ENCODE measurements at places on chromosomes 7 and 10.

GRCh38 chr10:14751921-14752320 lies 22.8 kb downstream of the FAM107B start:
- no peak for DNase-seq

- DNase-seq, result no peak
These were observed 122.3 kb downstream of the PPP1R3A start for GRCh38 chr7:113796557-113796956.

GRCh38 chr7:77532247-77532646 lies 4.8 kb upstream of the PTPN12 start:
- DNase-seq, result no peak

GRCh38 chr7:150663802-150664494 lies 21.6 kb upstream of the GIMAP2 start:
- peak; percentile 77 for DNase-seq

- no peak for DNase-seq
These were observed 93.8 kb upstream of the MEOX2 start for GRCh38 chr7:15780271-15780670.

DNA sequence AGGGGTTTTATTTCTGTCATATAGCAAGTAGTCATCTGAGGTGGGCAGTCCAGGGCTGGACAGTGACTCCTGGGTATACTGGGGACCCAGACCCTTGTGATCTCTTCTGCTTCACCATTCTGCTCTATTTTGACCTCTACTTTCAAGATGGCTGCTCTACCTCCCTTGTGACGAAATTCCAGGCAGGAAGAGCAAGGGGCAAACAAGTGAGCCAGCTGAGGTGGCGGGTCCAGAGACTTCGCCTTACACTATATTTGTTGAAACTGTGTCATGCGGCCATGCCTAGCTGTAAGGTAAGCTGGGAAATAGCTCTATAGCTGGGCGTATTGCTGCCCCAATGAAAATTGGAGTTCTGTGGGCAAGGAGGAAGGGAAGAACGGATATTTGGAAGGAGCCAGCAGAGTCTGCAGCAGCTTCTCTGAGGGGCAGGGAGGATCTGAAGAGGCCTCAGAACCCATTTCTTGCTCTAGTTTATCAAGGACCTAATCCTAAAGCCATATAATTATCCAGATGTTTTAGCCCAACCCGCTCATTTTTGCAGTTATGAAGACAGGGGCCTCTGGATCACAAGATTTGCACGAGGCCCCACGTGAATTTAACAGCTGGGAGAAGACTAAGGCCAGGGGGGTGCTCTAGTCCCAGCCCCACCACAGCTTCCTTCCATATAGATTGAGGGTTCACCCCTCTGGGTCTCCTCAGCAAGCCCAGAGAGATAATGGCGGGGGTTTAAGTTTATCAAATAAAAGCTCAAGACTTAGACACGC lies 7.7 kb upstream of the CPA1 start:
- no peak for DNase-seq

DNA sequence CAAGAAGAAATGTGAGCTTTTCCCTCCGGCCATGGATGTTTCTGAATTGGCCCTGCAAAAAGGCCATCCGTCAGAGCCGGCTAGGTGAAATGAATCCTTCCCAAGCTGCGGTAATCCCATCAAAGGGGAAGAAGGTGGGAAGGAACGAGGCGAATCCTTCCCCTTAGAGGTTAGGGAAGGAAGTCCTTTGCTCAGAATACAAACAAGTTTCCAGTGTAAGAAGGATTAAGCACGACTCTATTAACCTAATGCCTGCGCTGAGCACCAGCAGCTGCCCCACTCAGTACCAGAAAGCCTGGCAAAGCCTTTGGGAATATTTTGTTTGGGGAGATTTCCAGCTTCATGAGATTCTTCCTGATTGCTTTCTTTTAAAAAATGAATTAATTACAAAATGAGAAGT lies 42.8 kb downstream of the CLRN3 start:
- no peak for DNase-seq

- no peak for DNase-seq
These were observed 24.9 kb upstream of the NOBOX start for GRCh38 chr7:144428431-144428830.

- no peak for DNase-seq
These were observed 218.5 kb upstream of the KLF6 start for GRCh38 chr10:4003348-4003973.

DNA sequence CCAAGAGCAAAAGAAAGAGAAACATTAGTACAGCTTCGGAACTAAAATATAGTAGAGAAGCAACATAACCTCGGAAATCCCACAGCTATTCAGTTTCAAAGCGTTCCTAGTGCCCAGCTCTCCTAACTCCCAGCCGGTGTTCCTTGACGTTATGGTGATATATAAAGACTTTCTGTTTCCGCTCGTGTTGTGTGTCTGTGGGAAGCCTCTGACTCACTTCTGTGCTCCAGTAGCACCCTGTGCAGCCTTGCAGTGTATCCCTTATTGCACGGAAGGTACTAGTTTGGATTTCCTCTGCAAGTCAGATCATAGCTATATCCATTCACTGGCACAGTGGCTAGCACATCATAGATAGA lies 535 bp downstream of the ASAH2B start:
- DNase-seq, result peak; percentile 32

GRCh38 chr10:118467200-118467599 lies 125.1 kb upstream of the FAM204A start:
- no peak for DNase-seq

GRCh38 chr7:103574576-103574975 lies 128.6 kb upstream of the SLC26A5 start:
- DNase-seq, result no peak

DNA sequence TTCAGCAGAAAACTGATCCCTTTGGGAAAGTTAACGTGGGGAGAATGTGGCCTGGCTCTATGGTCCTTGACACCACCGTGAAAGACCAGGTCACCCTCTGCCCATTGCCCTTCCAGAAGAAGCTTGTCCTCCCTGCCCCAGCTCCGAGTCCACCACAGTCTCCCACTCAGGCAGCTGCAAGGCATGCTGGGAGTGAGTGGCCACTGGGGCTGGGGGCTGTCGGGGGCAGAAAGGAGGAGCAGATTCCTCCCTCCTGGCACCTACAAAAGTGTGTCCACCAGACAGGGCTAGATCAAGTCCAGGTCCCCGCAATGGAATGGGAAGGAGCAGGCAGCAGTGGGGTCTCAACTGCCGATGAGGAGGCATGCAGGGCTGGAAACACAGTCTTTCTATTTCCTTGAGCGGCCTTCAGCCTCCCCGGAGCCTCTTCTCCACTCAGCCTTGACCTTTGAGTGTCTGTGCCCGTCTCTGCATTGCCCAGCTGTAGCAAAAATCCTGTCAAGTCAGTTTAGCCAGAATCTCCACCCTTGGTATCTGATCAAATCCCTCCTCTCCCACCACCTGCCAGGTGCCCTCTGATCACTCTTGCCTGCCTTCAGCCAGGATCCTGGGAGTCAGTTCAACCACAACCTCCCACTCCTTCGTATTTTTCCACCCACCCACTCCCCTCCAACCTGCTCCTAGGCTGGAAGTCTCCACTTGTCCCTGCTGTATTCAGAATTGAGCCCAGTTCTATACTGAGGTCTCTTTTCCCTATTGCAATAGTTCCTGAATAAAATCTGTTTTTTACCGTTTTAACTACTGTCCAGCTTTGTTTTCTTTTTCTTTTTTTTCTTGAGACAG lies 6.9 kb upstream of the ZNF316 start:
- no peak for DNase-seq

DNA sequence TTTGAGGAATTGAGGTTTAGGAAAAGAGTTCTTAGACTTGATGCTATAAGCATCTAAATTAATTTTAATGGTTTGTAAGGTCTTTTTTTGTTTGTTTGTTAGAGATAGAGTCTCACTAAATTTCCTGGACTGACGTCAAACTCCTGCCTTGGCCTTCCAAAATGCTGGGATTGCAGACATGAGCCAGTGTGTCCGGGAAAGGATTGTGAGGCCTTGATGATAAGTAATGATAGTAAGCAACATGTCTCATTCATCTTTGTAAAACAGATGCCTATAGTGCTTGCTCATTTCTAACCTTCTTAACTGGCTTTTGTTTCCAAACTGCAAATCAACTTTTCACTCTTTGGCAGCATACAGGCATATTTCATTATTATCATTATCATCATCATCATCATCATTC lies 176.0 kb upstream of the KCND2 start:
- no peak for DNase-seq

GRCh38 chr7:28926871-28927597 lies 31.1 kb downstream of the TRIL start:
- peak; percentile 72 for DNase-seq

DNA sequence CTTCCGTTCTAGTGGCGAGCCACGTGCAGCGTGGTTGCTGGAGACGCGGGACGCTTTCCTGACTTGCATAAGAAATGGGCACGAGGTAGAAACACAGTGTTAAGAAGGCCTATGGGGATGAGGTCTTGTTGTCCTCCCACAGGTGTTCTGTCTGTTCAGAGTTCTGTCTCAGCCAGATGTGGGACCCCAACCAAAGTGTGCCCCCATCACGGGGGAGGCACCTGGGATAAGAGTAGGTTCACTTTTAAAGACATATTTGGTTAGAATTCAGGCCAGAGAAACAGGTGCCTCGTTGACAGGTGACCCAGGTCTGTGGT lies 56.0 kb upstream of the PITRM1 start:
- DNase-seq, result no peak

GRCh38 chr7:159033473-159033825 lies 111.2 kb downstream of the VIPR2 start:
- no peak for DNase-seq

DNA sequence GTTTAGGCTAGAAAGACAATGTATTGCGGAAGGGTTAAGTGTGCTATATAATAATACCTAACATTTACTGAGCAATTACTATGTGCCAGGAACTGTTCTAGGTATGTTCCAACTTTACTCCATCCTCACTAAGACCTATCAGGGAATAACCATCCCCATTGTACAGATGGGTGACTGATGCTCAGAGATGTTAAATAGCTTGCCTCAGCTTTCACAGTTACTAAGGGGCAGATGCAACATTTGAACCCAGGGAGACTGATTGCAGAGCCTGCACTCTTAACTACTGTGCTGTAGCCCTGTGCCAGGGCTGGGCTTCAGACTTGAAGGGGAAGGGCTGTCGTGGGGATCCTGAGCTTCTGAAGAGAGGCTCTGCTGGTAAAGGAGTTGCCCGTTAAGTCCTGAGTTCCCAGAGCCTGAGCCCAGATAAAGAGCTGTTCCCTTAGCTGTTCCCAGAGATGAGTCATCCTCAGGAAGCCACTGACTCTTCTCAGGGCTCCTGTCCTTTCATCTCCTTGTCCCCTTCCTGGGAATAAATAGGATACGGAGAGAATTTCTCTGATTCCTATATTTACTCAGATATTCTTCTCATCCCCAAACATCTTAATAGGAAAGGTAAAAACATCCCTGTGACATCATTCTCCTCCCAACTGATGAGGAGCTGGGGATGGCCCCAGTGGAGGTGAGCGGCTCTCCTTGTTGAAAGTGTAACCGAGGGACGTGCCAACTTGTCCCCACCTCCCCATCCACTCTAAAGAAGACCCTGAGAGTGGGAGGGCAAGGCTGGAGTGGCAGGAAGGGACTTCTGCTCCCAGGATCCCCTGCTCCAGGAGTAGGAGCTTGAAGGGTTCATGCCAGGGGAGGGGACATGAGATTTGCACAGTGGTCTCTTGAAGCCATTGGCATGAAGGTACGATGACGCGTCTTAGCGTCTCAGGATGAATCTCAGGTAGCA lies 28.0 kb upstream of the HABP2 start:
- no peak for DNase-seq

GRCh38 chr10:59290448-59290847 lies 71.9 kb downstream of the FAM13C start:
- no peak for DNase-seq

DNA sequence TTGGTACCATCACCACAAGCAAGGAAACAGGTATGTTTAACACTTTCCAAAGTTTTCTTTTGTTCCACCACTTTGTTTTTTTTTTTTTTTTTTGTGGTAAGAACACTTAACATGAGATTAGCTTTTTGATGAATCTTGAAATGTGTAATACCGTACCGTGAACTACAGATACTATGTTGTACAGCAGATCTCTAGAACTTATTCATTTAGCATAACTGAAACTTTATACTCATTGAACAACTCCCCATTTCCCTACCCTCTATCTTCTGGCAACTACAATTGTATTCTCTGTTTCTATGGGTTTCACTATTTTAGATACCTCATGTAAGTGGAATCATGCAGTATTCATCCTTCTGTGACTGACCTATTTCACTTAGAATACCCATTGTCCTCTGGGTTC lies 162.7 kb upstream of the ITGB1 start:
- DNase-seq, result no peak

DNA sequence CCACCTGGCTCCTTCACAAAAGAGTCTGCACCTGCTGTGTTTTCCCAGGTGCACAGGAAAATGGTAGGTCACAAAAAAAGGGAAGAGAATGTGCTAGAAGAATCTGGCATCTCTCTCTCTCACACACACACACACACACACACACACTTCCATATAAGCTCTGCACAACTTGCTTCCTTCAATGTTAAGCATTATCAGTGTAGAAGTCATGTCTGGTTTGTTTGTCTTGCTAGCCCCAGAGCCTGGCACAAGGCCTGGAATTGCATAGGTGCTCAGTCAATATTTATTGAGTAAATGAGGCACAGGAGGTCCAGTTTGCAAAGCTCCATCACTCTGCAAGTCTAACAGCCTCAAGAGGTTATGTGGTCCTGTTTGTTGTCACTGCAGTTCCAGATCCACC lies 867.3 kb upstream of the AUTS2 start:
- DNase-seq, result no peak

DNA sequence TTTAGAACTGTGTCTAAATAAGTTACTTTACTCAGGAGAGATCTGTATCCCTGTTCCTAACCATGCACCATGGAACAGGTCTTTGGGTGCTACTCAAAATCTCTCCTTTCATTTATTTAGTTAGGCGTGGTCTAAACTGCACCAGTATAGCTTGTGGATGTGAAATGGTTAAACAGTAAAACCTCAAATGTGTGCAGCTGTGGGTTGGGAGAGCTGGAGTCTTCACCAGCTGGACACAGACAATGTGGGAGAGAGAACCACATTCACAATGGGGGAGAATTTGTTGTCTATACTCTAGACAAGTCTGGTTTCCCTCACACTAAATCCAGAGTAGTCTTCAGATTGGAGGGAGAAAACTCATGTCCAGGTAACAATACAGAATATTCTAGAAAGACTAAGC lies 31.2 kb upstream of the IKZF1 start:
- DNase-seq, result no peak

- DNase-seq, result peak; percentile 39
These were observed 7.7 kb downstream of the SLC37A3 start for GRCh38 chr7:140390466-140391190.

- no peak for DNase-seq
These were observed 1.3 kb upstream of the BMPER start for GRCh38 chr7:33903791-33904680.

- no peak for DNase-seq
These were observed 173.8 kb upstream of the PLXNA4 start for GRCh38 chr7:132750096-132750495.

DNA sequence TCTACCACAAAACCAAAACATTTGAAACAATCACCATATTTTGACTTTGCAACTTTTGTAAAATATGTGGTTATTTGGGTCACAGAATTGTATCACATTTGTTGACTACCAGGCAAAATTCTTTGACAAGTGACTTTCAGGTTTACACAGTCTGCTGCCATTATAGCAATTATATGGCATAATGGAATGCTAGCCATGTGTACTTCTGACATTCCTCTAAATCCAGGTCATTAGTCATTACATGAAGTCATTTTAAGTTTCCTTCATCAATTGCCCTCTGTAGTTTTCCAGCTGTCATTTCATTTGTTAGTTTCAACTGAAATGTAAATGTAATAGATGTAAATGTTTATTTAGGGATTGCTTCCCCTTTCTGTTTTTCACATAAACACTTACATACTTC lies 137.5 kb downstream of the IMMP2L start:
- no peak for DNase-seq
